ENCODE measurements at places on chromosomes 5 and 9. TPM values are rescaled to one million over a fixed set of nuclear protein-coding genes. Genes with fewer than 3 reads are reported as not detected.
A peak's percentile ranks its signal among the peaks of the same experiment; 100 is the strongest.

Gene ADRA1B
- total RNA-seq, result not detected

Gene PALM2AKAP2
- total RNA-seq, result 0.62 TPM

Gene MARVELD2
- total RNA-seq, result 0.52 TPM

Gene ENHO
- total RNA-seq, result 0.37 TPM

DNA sequence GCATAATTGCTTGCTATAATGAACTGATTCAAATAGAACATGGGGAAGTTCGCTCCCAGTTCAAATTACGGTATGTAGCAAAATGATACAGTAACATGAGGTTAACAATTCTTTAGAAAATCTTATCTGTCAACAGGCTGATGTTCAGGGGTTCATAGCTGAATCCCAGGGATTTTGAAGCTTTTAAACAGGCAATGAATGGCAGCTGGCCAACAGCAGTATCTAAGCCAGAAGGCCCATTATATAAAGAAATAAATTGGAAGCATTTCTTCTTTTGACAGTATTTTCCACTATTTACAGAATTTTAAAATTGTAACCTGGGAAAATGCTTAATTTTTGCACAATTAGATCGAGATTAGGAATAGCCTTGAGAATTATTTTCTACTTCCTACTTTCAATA is 126.8 kb downstream of the PDE8B start:
- no peak for DNase-seq
- H3K4me1 ChIP-seq, result no peaks in the 10 kb centered on the region
- H3K27ac ChIP-seq, result no peak overlapping the region

GRCh38 chr9:98075332-98075805 is 18.8 kb downstream of the NANS start:
- no peak for DNase-seq
- H3K27ac ChIP-seq, result peak overlapping the region; percentile 84
- peak overlapping the region; percentile 66 for H3K4me3 ChIP-seq

- H3K4me3 ChIP-seq, result peak overlapping the region; percentile 20
- DNase-seq, result no peak
- peaks cover under 1% of the 10 kb centered on the region for H3K4me1 ChIP-seq
- H3K27me3 ChIP-seq, result no peaks in the 10 kb centered on the region
Observed at GRCh38 chr9:69745716-69746437, 13.9 kb downstream of the PTAR1 start.

DNA sequence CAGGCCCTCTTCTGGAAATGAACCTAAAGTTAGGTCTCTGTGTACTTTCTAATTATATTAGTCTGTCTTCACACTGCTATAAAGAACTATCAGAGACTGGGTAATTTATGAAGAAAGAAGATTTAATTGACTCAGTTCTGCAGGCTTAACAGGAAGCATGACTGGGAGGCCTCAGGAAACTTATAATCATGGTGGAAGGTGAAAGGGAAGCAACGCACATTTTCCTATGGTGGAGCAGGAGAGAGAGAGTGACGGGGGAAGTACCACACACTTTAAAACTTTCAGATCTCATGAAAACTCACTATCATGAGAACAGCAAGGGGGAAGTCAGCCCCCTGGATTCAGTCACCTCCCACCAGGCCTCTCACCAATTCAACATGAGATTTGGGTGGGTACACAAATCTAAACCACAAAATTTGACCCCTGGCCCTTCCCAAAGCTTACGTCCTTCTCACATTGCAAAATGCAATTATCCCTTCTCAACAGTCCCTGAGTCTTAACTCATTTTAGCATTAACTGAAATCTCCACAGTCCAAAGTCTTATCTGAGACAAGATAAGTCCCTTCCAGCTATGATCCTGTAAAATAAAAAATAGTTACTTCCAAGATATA is 40.7 kb downstream of the TRIP13 start:
- DNase-seq, result no peak
- H3K27ac ChIP-seq, result no peak overlapping the region
- no peaks in the 10 kb centered on the region for H3K36me3 ChIP-seq
- no peak overlapping the region for H3K4me3 ChIP-seq
- H3K4me1 ChIP-seq, result no peaks in the 10 kb centered on the region

DNA sequence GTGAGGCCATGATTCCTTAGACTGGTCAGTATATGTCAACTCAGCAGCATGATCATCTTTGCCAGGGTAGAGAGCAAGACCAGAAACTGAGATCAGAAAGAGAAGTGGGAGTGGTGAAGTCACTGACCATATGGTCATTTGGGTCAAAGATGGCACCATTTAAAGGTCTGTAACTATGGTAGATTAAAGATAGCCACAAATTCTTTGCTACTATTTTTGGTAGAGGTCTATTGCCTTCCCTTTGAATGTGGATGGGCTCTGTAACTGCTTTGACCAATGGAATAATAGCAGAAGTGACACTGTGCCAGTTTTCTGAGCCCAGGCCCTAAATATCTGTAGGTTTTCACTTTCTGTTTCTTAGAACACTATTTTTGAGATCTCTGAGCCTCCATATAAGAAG is 117.6 kb downstream of the PCSK1 start:
- no peaks in the 10 kb centered on the region for H3K4me1 ChIP-seq
- no peak overlapping the region for H3K27ac ChIP-seq
- H3K36me3 ChIP-seq, result no peaks in the 10 kb centered on the region
- H3K4me3 ChIP-seq, result no peak overlapping the region

GRCh38 chr9:82184524-82184923 is 196.0 kb downstream of the SPATA31D1 start:
- H3K27me3 ChIP-seq, result no peaks in the 10 kb centered on the region
- no peak overlapping the region for H3K27ac ChIP-seq
- H3K4me3 ChIP-seq, result no peak overlapping the region
- DNase-seq, result no peak

DNA sequence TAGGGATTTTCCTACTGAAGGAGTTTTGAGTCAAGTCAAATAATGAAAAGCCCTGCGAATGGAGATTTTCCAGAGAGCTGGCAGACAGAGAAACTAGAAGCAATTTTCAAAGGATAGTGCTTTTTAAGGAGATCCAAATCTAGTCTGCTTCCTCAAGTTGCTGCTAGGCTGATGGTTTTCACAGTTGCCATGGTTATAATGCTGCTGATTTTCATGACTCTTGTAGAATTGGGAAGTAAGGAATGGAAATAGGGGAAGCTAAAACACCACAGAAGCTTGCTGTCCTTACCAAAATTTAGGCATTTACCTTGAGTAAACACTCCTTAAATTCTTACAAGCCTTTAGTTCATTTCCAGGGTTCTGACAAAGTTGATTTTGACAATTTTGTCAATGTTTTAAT is 30.1 kb upstream of the HAPLN1 start:
- no peak overlapping the region for H3K4me3 ChIP-seq
- no peaks in the 10 kb centered on the region for H3K27me3 ChIP-seq
- H3K4me1 ChIP-seq, result no peaks in the 10 kb centered on the region
- H3K27ac ChIP-seq, result no peak overlapping the region
- no peaks in the 10 kb centered on the region for H3K36me3 ChIP-seq
- no peak for DNase-seq

All from CD4-positive, CD25-positive, alpha-beta regulatory T cell (primary cell).